ENCODE measurements at places on chromosomes 1 and 21.

DNA sequence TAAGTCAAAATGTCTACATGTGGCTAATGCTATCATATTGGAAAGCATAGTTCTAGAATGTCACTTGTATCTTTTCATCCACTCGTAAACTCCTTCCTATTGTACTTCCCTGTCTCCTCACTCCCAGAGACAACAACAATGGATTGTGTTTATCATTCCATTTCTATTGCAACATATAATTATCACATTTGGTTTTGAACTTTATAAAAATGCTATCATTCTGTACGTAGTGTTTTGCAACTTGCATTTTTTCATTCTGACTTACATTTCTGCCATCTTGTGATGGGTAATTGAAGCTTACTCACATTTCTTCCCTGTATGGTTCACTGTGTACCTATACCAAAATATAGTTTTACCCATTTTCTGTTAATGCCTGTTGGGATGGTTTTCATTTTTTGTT, 14.5 kb upstream of the CSF3R start:
- no peak overlapping the region for H3K27ac ChIP-seq
- no peaks in the 10 kb centered on the region for H3K36me3 ChIP-seq
- no peak for DNase-seq
- H3K4me1 ChIP-seq: no peaks in the 10 kb centered on the region
- H3K4me3 ChIP-seq: no peak overlapping the region

- H3K27me3 ChIP-seq: no peaks in the 10 kb centered on the region
- DNase-seq: no peak
- no peak overlapping the region for H3K4me3 ChIP-seq
These were observed 42.4 kb upstream of the CDC14A start for GRCh38 chr1:100309863-100310262.

GRCh38 chr1:22709891-22710700, 543 bp upstream of the EPHB2 start:
- no peak overlapping the region for H3K27ac ChIP-seq
- no peaks in the 10 kb centered on the region for H3K36me3 ChIP-seq
- peaks cover 28% of the 10 kb centered on the region for H3K4me1 ChIP-seq
- peak overlapping the region; percentile 75 for H3K4me3 ChIP-seq
- peak; percentile 76 for DNase-seq
- no peaks in the 10 kb centered on the region for H3K27me3 ChIP-seq

DNA sequence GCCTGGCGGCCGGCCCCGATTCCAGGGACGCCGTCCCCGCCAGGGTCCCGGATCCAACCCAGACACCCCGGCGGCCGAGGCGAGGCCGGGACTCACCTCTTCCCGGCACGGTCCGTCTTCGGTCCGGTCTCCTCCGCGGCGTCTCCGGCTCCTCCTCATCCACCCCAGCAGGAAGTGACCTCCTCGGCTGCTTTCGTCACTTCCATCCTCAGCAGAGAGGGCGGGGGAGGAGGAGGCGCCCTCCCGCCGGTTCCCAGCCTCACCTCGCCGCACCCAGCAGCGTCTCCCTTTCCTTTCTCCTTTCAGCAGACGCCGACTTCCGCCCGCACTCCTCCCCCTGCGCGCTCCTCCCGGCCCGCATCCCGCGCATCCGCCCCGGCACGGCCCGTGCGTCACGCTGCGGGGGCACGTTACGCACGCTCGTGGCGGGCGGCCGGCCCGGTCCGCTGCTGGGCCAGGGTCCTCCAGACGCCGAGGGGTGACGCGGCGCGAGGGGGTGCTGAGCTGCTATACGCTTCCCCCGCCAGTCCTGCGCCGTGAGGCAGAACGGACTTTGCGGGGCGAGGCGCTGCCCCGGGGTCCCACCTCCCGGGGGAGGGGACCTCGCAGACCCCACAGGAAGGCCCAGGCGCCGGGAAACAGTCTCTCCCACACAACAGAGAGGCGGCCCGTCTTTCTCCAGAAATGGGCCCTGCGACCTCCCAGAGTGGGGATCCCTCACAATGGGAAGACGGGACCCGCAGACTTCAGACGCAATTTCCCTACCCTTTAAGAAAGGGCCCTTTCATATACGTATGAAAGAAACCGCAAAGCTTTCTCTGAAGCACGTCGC, at the start of gene ETV3:
Gene ETV3, minus strand, starts transcription at position 176 of the 832 bp plus-strand sequence. CDS start 2,043 bp downstream, outside the sequence.
- H3K27me3 ChIP-seq: no peaks in the 10 kb centered on the region
- peaks cover 2% of the 10 kb centered on the region for H3K4me1 ChIP-seq
- peaks cover 27% of the 10 kb centered on the region for H3K36me3 ChIP-seq
- H3K27ac ChIP-seq: peak within 1 kb of the TSS; percentile 72
- H3K4me3 ChIP-seq: peak within 1 kb of the TSS; percentile 82

- H3K36me3 ChIP-seq: no peaks in the 10 kb centered on the region
- H3K4me1 ChIP-seq: no peaks in the 10 kb centered on the region
These were observed 382.3 kb upstream of the ZRANB2 start for GRCh38 chr1:71463144-71463543.

- H3K4me3 ChIP-seq: no peak overlapping the region
- peaks cover 6% of the 10 kb centered on the region for H3K36me3 ChIP-seq
- no peak overlapping the region for H3K27ac ChIP-seq
- no peak for DNase-seq
These were observed 5.5 kb downstream of the SCAF4 start for GRCh38 chr21:31726407-31726806.

DNA sequence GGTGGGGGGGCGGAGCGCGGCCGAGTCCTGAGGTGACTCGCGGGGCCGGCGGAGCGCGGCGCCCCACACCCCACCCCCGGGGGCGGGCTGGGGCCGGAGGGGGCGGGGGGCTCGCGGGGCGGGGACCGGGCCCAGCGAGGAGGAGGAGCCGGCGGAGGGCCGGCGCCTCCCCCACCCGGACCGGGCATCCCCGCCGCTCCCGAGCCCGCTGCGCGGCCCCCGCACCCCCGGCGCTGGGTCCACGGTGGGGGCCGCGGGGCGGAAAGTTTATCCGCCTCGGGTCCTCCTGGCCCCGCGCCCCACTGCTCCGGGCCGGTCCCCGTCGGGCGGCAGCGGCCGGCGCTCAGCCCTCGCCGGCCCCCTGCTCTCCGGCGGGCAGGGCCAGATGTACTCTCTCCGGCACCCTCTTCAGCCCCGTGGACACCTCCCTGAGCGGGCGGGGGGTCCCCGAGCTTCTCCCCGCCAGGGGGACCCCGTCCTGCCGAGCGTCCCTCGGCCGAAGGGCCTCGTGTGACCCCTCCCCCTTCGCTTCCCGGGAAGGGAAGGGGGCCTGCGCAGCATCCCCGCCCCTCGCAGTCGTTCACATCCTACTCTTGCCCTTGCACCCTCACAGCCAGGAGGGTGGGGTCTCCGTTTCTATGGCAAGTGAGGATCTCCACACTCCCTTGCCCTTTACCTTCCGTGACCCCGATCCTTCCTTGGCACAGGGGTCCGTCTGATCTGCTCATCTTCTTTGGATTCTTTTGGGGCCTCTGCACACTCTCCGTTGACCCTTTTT, 663 bp downstream of the CAMTA1 start:
- no peaks in the 10 kb centered on the region for H3K27me3 ChIP-seq
- peak overlapping the region; percentile 88 for H3K4me3 ChIP-seq
- H3K4me1 ChIP-seq: peaks cover 9% of the 10 kb centered on the region
- H3K27ac ChIP-seq: no peak overlapping the region
- peak; percentile 43 for DNase-seq

DNA sequence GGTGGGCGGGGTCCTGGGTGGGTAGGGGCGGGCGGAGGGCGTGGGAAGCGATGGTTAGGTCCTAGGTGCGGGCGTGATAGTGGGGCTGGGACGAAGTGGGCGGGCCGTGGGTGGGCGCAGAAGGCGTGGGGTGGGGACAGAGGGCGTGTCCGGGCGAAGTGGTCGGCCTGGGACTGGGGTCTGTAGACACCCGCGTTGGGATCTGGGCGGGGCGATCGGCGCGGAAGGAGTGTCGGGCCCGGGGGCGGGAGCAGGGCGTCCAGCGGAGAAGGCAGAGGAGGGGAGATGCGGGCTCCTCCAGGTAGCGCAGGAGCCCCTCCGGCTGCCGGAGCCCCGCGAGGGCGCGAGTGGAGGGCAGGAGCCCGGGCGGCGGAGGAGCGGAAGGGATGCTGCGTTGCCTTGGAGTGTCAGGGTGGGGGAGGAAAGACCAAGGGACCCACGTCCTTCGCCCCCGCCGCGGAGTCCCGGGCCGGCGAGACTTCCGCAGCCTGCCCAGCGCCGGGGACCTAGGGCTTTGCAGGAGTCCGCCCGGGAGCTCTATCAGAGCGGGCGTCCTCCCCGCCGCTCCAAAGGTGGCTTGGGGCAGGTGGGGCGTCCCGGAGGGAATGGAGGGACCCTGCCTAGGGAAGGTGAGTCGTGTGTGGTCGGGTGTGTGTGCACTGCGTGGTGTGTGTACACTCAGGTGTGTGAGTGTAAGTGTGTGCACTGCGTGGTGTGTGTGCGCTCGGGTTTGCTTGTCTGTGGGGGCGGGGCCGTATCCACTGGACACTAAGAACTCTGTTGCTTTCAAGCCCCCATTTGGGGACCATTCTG, 27.0 kb upstream of the PRSS38 start:
- H3K4me1 ChIP-seq: peaks cover 32% of the 10 kb centered on the region
- H3K27ac ChIP-seq: no peak overlapping the region
- DNase-seq: peak; percentile 46
- no peaks in the 10 kb centered on the region for H3K36me3 ChIP-seq
- peak overlapping the region; percentile 71 for H3K4me3 ChIP-seq
- H3K27me3 ChIP-seq: no peaks in the 10 kb centered on the region

DNA sequence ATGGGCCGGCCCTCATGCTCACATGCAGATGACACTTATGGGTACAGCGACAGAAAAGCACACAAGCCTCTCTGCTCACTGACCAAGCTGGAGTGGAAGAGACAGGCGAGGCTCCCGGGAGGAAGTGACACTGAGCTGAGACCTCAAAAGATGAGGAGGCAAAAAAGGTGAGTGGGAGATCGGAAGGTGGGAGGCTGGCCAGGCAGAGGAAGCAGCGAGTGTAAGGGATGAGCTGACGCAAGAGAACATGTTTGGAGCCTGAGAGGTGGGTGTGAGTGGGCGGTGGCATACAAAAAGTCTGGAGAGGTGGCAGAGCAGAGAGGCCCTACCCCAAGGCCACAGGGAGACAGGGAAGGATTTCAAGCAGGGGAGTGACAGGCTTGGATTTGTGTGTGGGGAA, 18.2 kb upstream of the CDCP2 start:
- H3K27ac ChIP-seq: no peak overlapping the region
- H3K27me3 ChIP-seq: no peaks in the 10 kb centered on the region
- no peaks in the 10 kb centered on the region for H3K4me1 ChIP-seq
- no peaks in the 10 kb centered on the region for H3K36me3 ChIP-seq
- no peak for DNase-seq

DNA sequence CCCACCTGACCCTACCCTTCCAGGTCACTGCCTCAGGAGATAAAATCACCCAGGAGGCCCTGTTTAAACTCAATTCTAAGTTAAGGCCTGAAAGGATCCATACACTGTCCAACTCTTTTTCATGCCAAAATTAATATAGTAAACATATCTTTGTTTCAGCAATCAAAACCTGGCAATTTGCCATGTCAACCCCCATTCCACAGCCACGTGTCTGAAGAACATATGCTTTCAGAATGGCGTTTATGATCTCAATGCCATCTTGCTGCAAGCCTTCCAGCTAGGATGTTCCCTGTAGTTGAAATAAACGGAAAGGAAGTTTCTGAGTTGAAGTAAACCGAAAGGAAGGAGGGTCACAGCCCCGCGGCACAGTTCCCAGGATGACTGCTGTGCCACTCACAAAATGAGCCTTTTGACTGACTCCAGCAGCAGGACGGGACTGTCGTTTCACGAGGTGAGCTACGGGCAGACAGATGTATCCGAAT, 472.0 kb downstream of the SMYD3 start:
- no peak for DNase-seq
- no peaks in the 10 kb centered on the region for H3K36me3 ChIP-seq
- H3K27me3 ChIP-seq: no peaks in the 10 kb centered on the region
- H3K4me3 ChIP-seq: peak overlapping the region; percentile 71

DNA sequence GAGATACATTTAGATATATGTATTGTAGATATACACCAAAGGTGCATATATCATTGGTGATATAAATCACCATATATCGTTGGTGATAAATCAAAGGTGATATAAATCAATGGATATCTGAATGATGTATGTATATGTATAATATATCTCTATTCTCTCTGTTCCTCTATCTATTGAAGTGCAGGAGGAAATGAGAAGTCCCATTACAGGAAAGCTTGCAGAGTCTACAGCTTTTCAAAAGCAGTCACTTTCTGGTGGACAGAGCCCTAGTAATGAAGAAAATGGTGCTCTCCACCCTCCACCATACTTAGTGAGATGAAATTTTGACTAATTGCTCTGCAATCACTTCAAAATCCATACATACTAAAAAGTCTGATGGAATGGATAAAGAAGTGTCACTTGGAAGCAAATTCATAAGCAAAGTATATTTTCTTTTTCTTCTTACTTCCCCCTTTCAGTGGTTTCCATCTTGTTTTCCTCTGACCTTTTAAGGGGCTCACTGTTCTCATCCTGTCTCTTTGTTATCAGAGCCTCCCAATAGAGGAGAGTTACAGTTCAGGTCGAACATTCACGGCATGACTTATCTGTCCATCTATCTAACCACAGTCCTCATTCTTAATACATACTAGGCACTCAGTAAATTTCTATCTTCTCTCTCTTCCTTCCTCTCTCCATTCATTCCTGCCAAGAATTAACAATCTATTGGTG, 227.2 kb downstream of the KCNJ6 start:
- no peaks in the 10 kb centered on the region for H3K27me3 ChIP-seq
- DNase-seq: no peak
- H3K27ac ChIP-seq: no peak overlapping the region
- H3K4me1 ChIP-seq: no peaks in the 10 kb centered on the region

GRCh38 chr1:35324486-35324885, 56.0 kb downstream of the ZMYM4 start:
- H3K36me3 ChIP-seq: peaks cover 23% of the 10 kb centered on the region
- H3K27me3 ChIP-seq: no peaks in the 10 kb centered on the region

GRCh38 chr1:209160230-209160629, 423.3 kb upstream of the CAMK1G start:
- no peaks in the 10 kb centered on the region for H3K36me3 ChIP-seq
- peaks cover 2% of the 10 kb centered on the region for H3K27me3 ChIP-seq
- DNase-seq: no peak
- H3K4me3 ChIP-seq: no peak overlapping the region
- H3K4me1 ChIP-seq: no peaks in the 10 kb centered on the region
- no peak overlapping the region for H3K27ac ChIP-seq

DNA sequence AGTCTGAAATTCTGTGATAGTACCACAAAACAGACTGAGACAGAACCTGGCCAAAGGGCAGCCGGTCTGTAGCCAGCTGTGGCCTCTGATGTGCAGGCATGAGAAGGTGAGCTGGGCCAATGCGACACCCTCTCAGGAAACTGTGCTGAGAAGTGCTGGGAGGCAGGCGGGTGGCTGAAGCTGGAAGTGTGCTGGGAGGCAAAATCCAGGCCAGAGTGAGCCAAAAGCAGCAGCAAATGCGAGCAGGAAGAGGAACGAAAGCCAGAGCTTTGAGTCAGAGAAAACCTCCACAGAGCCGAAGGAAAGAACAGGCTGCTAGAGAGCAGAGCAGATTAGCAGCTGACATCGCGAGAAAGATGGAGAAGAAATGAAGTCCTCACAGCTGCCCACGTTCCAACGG, 10.2 kb upstream of the ATP13A2 start:
- H3K27me3 ChIP-seq: no peaks in the 10 kb centered on the region
- peaks cover 59% of the 10 kb centered on the region for H3K36me3 ChIP-seq
- H3K4me1 ChIP-seq: peaks cover 2% of the 10 kb centered on the region
- no peak overlapping the region for H3K27ac ChIP-seq
- DNase-seq: no peak
